ENCODE measurements at places on chromosomes 1 and 21.

- peak; percentile 42 for DNase-seq
Measured at GRCh38 chr1:9128520-9129265, at the start of gene GPR157. Gene GPR157 (minus strand): TSS chr1:9129102. CDS start chr1:9129027, 75 bp downstream.

- no peak for DNase-seq
Measured at GRCh38 chr1:162383516-162383915, 2.0 kb downstream of the C1orf226 start.

DNA sequence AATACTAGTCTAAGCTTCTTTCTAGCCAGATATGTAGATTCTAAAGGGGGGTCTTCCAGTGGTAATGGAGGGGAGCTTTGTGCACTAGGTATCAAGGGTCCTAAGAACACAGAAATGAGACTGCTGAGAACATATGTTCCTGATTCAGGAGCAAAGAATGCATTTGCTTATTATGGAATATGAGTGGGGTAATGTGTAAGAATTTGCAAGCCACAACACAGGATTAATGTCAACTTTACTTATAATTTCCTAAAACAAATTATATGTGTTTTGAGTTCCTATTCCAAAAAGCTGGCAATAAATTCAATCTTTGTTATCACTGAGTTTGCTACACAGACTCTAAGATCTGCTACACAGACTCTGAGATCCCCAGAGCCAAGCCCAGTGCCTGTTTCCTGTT is 357.0 kb upstream of the PTBP2 start:
- no peak for DNase-seq

- DNase-seq: no peak
Measured at GRCh38 chr1:176815621-176816020, 348.9 kb downstream of the ASTN1 start.

GRCh38 chr1:11318982-11319381 is 46.0 kb downstream of the UBIAD1 start:
- no peak for DNase-seq

DNA sequence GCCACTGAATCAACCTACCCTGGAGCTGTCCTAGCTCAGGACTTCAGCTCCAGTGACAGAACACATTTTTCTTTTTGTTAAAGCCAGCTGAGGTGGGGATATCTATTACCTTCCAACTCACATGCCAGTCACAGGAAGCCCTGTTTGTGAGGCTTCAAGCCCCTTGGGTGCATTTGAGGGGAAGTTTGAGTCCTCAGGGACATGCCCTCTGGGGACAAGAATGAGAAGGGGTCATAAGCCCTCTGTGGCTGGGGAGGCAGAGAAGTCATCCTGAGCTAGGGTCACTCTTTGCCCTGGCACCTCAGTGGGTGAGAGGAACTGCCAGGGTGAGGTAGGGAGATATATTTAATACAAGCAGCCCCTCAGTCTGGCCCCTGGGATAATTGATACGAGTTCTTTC is 33.5 kb upstream of the CLDN14 start:
- peak; percentile 2 for DNase-seq

- DNase-seq: no peak
Measured at GRCh38 chr1:56435434-56436262, 143.7 kb downstream of the PLPP3 start.

- DNase-seq: no peak
Measured at GRCh38 chr1:100710906-100711682, 8.4 kb upstream of the VCAM1 start.

GRCh38 chr1:235588916-235589515 is 60.6 kb downstream of the GNG4 start:
- DNase-seq: no peak

GRCh38 chr1:30377230-30378002 is 346.0 kb downstream of the MATN1 start:
- no peak for DNase-seq

DNA sequence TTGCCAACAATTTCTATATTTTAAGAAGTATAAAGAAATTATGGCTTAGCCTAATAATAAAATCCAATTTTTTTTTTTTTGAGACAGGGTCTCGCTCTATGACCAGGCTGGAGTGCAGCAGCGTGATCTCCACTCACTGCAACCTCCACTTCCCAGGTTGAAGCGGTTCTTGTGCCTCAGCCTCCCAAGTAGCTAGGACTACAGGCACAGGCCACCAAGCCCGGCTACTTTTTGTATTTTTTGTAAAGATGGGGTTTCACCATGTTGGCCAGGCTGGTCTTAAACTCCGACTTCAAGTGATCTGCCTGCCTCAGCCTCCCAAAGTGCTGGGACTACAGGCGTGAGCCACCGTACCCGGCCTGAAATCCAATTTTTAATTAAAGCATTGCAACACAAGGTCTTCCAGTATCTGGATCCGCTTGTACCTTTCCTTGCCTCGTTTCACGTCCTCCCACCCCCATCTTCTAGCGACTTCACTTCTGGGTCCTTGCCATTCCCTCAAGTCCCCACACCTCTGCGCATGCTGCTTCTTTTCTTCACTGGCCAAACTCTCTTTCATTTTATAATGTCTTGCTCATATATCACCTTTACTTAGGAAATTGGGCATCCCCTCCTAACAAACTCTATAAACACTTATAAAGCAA is 2.3 kb downstream of the FUBP1 start:
- DNase-seq: no peak

DNA sequence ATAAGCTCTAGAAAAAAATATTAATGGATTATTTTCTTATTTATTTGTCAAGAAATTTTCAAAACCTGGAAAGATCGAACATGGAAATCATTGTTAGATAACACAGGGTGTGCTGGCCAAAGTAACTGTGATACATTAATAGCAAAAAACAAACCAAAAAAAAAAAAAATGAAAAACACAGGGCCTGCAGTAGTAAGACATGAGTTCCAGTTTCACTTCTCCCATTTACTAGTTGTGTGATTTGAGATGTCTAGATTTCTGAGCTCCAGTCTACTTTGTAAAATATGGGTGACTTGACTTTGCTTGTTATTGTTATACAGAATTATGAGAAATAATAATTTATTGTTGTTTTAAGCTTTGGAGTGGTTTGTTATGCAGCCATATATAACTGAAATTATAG is 13.6 kb downstream of the FAM177B start:
- no peak for DNase-seq
